ENCODE measurements at places on chromosomes 3 and 15.

DNA sequence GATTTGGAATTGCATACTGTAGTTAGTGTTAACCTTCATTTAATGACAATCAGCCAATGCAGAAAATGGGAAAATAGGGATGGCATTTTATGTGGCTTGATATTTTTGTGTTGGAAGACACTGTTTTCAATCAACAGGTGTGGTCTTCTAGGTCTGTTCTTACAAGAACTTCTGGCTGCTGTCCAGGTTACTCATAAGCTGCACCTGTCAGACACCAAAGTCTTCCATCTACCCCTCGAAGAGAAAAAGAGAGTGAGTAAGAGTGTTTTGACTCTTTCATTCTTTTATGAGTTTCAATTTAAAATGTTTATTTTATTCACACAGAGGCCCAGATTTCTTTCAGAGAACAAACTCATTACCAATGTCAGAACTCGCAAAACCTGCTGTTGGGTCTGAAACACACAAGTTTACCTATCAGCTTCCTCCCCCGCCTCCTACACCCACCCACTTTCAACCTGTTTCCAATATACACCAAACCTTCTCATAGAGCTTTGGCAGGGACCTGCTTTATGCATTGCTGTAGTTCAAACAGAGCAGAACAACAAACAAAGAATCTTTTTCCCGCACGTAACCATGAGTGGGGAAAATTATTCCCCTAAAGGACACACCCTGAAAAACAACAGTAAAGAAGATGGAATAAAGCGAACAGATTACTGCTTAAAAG is 767.7 kb upstream of the ALCAM start:
- no peak for DNase-seq

- DNase-seq, result peak; percentile 29
These were observed 332.9 kb downstream of the TIGIT start for GRCh38 chr3:114626751-114627150.

DNA sequence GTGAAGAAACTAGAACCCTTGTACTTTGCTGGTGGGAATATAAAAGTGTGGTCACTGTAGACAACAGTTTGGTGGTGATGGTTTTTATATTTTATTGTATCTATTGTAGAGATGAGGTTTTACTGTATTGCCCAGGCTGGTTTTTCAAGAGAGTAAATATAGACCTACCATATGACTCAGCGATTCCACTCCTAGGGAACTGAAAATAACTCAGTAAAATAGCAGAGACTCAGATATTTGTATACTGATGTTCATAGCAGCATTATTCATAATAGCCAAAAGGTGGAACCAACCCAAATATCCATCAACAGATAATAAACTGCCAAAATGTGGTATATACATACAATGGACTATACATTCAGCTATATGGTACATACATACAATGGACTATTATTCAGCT is 68.8 kb upstream of the IL12A start:
- DNase-seq, result peak; percentile 56

GRCh38 chr3:162641317-162641716 is 1144.7 kb downstream of the OTOL1 start:
- DNase-seq, result no peak

DNA sequence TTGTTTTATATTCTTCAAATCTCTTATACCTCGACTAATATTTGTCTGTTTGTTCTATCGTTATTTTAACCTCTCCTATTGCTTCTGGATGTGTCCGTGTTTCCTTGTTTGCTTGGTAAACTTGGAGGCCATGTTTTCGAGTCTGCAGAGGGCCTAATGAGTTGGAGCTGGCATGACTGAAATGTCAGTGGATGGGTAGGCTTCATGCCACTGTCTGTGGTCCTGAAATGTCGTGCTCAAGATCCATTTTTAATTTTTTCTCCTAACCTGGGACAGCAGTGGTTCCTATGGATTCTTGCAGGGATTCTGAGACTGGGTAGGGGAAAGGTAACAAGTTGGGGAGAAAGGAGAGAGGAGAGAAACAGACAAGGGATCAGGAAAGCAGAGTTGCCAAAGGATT is 18.8 kb upstream of the GASK1A start:
- DNase-seq, result no peak

- no peak for DNase-seq
These were observed 237.4 kb downstream of the BBX start for GRCh38 chr3:107760144-107760543.

GRCh38 chr15:99409097-99409473 is 156.7 kb upstream of the MEF2A start:
- DNase-seq, result peak; percentile 61

- DNase-seq, result no peak
These were observed 6.7 kb upstream of the NSMCE3 start for GRCh38 chr15:29276366-29276765.

DNA sequence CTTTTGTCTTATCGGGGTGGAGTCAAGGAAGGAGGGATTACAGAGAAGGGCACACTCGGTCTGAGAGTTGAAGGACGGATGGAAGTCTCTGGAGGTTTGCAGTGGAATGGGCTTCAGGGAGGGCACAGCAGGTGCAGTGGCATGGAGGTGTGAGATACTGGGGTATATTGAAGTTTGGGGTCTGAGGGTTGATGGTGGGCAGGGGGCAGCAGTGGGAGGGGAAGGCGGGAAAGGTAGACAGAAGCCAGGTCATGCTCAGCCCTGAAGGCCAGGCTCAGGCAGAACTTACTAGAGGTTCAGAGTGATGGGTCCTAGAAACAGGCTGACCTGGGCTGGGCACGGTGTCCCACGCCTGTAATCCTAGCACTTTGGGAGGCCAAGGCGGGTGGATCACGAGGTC is 52.7 kb downstream of the HRH1 start:
- no peak for DNase-seq

- no peak for DNase-seq
These were observed 44.2 kb upstream of the ZBTB38 start for GRCh38 chr3:141323936-141324704.

- no peak for DNase-seq
These were observed 233.6 kb upstream of the LYSMD4 start for GRCh38 chr15:99966815-99967214.

DNA sequence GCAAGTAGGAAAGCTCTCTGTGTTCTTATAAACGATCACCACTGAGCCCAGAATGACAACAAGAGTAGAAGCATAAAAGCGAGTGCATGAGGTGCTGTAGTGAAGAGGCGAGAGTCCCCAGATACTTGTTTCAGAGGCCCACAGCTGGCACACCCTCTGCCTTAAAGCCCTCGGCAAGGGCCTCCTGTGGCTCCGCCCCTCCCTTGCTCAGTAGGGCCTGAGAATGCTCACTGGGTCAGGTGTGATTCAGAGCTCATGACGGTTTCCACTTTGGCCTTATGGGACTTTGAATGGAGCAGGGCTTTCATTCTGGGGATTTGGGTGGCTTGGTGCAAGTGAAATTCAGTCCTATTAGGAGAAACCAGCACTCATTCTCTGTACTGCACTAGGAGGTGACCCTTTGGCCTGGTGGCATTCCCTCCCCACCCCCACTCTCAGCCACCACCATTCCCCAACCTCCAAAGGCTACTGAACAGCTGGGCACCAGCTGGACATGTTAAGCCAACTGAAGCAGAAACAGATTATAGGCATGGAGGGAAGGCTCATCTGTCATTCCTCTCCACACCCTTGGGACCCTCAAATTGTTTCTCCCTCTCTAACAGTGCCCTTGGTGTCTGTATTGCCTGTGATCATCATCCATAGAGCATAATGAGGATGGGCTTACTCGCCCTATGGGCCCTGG is 109.6 kb upstream of the CTDSPL start:
- no peak for DNase-seq

GRCh38 chr15:72515591-72516389 is 41.7 kb downstream of the ARIH1 start:
- DNase-seq, result peak; percentile 25

DNA sequence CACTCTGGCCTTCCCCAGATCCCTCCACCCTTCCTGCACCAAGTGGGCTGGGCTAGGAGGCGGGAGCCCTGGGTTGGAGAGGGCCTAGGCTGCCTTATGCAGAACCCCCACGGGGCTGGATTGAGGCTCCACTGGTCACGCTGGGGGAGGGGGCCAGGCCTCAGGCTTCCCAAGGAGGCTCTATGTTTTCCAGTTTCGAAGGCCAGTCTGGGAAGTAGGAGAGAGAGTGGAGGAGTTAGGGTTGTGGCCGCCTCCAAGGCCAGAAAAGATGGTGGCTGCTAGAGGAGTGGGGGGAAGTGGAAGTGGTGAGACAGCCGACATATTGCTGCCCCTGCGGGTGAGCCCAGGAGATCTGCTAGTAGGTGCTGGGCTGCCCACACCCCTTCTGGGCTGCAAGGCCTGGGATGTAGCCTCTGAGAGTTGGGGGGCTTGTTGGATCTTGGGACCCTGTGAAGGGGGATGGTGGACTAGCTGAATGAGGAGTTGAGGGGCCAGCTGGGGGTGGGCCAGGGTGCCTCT is 1.2 kb downstream of the GNAI2 start:
- DNase-seq, result peak; percentile 57

DNA sequence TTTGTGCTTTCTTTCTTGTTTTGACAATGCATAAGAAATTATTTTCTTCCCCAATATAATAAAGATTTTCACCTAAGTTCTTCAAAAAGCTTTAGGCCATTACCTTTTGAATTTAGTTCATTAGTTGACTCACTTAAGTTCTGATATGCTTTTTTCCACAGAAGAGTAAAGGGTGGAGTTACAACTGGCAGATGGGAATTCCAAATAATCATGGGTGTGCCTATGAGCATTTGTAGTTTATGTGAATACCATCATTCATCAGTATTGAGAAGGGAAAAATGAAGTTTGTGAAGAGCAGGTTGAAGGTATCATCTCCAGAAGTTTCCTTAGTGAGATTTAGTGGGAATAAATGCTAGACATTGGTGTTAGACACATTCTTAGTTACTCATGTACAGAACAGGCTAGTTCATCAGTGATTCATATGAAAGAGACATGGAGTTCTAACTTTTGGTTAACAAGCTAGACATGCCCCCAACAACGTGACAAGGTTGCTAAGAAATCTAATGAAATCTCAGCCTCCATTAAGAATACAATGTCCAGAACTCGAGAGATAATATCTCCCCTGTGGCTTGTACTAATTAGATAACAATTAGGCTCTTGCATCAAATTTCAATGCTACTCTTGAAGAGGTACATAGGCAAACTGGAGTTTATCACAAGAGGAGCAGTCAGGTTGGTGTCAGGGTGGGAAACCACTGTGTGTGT is 16.9 kb upstream of the ALCAM start:
- DNase-seq, result no peak

DNA sequence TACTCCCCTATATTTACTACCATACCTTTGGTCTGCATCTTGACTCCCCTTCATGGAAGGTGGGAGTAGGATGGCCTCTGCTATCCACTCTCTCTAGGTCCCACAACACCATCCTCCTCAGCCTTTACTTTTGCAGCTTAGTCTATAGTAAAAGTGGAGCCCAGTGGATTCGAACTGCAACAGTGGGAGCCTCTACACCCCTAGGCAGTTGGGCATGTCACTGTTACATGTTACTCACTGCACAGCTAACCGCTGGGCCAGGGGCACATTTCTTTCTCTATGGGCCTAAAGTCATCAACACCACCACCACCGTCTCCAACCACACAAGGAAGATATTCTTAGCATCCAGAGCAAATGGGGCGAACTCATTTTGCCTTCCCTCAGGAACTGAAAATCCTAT is 62.9 kb downstream of the KLF13 start:
- no peak for DNase-seq

GRCh38 chr3:58608648-58609047 is 31.5 kb upstream of the FAM107A start:
- no peak for DNase-seq

Data from fibroblast of the aortic adventitia (primary cell).